ENCODE measurements at places on chromosomes 12 and 14.

- peak; percentile 26 for DNase-seq
Observed at GRCh38 chr14:77707355-77707723, 484 bp downstream of the ALKBH1 start.

- no peak for DNase-seq
Observed at GRCh38 chr12:46134205-46134811, 134.5 kb downstream of the SLC38A1 start.

GRCh38 chr14:70726651-70727375 is 82.5 kb downstream of the MAP3K9 start:
- DNase-seq: no peak

- no peak for DNase-seq
Observed at GRCh38 chr12:116302166-116303058, 24.9 kb upstream of the MED13L start.

DNA sequence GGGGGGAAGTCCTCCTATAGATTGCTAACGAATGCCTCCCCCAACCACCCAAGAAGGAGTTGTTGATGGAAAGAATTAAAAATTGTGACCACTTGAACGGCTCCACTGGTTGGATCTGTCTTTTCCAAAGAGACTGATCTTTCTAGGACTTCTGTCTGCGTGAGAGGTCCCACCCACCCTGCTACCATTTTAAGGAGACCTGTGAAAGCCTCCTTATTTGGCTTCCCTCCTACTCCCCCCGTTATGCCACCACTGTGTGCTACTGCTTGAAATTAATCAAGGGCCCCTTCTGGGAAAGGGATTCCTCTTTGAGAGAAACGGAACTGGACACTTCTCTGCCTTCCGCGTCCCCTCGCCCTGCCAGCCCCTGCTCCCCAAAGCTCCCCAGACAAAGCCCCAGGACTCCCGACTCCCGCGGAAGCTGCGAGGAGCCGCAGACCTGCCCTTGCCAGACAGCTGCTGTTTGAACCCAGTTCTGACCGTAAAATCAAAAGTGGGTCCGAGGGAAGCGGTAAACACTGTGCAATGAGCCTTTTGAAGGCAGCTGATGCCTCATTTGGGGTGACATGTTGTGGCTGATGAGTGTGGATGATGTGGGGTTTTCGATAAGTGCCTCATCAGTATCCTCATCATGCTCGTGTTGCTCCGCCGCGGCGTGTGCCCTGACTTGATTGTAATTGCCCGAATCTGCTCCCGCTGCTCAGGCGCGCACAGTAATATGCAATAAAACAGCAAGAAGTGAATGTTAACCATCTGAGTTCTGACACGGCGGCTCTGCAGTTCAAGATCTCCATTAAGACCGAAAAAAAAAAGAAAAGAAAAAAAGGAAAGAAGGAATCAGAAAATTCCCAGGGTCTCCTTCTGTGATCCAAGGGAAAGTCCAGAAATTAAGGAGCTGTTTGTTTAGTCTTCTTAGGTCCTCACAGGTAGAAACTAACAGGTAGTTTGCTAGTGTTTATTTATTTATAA is 48.2 kb downstream of the MBIP start:
- DNase-seq: no peak

GRCh38 chr14:45070215-45070614 is 13.7 kb upstream of the PRPF39 start:
- DNase-seq: no peak

DNA sequence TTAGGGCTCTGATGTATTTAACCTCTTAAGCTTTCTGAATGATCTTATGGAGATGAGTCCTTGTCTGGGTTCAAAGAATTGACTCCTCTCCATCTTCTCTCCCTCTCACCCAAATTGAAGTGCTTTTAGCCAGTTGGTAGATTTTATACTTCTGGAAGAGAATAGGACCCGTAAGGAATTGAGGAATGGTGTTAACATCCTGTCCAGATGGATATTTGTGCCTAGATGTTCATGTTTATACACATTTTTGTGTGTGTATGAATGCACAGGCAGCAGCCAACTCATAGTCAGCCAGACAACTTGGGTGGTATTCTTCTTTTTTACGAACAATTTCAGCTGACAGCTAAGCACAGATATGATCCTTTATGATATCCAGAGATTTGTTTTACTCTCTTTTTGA is 449.6 kb upstream of the RGS6 start:
- DNase-seq: no peak

DNA sequence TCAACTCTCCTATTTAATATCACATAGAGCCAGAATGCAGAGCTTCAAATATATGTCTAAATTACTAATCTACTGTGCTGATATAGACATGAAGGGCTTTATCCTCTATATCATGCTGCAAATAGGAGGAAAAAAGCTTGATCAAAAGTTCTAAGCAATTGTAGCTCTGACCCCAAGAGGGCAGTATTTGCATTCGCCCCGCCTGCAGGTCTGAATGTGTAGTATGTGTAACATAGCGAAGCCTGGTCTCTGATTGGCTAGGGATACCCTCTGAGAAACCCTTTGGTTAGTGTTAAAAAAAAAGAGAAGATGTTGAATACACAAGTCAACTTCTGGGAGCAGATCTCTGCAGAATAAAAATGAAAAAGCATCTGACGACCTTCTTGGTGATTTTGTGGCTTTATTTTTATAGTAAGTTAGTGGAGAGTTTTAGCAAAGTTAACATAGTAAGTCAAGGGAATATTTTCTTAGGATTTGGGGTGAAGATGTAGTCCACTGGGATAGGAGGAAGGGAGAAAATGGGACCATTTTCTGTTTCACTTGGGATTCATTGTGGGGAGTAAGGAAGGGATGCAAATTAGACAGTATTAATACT is 151.6 kb upstream of the OR4E1 start:
- no peak for DNase-seq

DNA sequence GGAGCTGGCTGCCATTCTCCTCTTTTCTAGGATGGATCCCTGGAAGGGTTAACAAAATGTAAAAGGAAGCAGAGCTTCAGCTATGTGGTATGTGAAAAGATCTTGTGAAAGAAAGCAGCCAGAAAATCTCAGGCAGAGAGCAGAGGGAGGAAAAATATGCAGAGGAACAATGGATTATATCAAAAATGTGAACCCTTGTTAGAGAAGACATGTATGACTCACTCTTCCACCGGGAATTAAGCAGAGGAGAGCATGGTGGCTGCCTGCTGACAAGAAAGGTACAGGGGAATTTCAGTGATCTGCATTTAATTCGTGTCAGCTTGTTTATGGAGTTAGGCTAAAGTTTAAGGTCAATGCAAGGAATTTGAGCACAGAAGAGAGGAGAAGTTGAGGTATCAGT is 46.3 kb downstream of the KCNA1 start:
- DNase-seq: no peak

- DNase-seq: no peak
Observed at GRCh38 chr14:22888662-22889061, 5.6 kb downstream of the REM2 start.

- DNase-seq: no peak
Observed at GRCh38 chr12:70581208-70581607, 56.0 kb downstream of the PTPRB start.

GRCh38 chr14:54366736-54367735 is 29.8 kb upstream of the CDKN3 start:
- DNase-seq: peak; percentile 50

DNA sequence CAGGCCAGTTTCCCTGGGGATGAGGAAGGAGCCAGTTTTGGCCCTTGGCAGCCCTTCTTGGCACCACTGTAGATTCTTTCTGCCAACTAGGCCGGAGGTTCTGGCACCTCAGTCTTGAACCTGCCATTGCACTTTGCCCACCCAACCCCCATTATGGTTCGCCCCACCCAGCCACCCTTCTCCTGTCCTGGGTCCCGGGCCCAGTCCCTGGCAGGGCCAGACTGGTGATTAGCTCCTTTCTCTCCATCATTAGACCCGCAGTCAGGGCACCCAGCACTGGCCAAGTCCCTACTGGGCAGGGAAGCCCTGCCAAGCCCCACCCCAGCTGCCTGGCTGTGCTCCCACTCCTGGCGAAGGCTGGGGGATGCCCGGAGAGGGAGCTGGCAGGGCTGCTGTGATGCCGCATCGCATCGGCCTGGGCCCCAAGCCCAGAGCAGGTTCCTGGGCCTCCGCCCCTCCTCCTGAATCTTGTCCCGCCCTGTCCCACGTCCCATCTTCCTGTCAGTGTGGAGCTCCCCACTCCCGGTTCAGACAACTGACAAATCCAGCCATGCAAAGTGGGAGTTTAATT is 9.8 kb downstream of the FAM222A start:
- DNase-seq: peak; percentile 75

GRCh38 chr12:2682296-2683251 is 112.2 kb upstream of the FKBP4 start:
- DNase-seq: peak; percentile 48

GRCh38 chr12:107405436-107405835 is 280.2 kb upstream of the PWP1 start:
- no peak for DNase-seq

DNA sequence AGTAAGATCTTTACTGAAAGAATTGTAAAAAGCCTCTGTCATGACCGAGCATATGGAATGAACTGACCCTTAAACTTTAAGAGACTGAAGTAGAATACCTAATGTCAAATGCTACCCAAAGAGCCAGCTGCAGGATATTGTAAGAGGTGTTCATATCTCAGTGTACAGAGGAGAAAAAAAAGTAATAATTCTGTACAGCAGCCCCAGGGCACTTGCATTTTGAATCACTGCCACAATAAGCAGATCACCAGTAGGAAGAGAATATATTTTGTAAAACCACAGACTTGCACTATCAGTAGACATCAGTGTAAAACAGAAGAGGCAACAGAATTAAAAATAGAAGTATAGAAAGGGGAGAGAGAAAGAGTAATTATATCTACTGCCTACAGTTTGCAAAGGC is 162.6 kb downstream of the PPFIA2 start:
- no peak for DNase-seq

- no peak for DNase-seq
Observed at GRCh38 chr12:21543151-21543550, 17.1 kb downstream of the SPX start.

GRCh38 chr14:95701846-95702221 is 12.1 kb downstream of the TCL1A start:
- no peak for DNase-seq

GRCh38 chr14:100836311-100836805 is 10.4 kb downstream of the MEG3 start:
- no peak for DNase-seq

DNA sequence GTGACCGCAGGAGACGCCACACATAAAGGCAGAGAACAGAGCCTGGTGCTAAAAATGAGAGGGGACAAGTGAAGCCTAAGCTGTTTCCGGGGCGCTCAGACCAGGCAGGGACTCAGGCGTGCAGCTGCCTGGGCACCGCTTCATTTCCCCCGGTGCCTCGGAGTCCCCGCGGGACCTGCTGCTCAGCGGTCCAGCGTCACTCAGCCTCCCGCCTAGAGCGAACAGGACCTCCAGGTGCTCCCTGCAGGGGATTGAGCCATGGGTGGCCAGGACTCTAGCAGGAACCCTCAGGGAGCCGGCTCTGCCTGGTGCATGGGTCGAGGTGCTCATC is 31.0 kb downstream of the CCDC85C start:
- DNase-seq: no peak

- no peak for DNase-seq
Observed at GRCh38 chr12:22238211-22238610, 96.3 kb downstream of the ST8SIA1 start.

DNA sequence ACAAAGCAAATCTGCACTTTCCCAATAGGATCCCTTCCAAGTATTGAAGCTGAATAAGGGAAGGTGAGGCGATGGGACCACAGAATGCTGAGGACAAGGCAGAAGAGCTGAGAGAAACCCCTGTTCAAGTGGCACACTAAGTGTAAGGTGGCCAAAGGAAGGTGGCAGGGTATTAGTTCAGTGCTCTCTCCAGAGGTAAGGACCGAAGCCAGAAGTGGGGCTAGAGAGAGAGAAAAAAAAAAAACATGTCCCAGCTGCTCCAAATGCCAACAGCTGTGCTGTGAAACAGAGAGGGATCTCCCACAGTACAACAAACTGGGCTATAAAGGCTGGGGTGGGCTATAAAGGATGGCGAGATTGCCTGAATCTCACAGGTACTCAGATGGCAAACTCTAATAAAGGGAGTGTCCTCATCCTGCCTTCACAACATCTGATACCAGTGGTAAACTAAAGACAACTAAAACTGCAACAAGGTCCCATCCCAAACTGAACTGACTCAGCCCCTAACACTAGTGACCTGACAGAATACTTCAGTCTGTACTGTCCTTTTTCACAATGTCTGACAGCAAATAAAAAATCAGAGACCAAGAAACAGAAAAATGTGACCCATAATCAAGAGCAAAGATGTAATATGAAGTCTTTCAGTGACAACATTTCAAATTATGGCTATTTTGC is 47.9 kb downstream of the CDK17 start:
- no peak for DNase-seq

- no peak for DNase-seq
Observed at GRCh38 chr12:15751741-15752140, 37.4 kb downstream of the EPS8 start.

- DNase-seq: no peak
Observed at GRCh38 chr12:1587927-1588574, 6.3 kb downstream of the FBXL14 start.

DNA sequence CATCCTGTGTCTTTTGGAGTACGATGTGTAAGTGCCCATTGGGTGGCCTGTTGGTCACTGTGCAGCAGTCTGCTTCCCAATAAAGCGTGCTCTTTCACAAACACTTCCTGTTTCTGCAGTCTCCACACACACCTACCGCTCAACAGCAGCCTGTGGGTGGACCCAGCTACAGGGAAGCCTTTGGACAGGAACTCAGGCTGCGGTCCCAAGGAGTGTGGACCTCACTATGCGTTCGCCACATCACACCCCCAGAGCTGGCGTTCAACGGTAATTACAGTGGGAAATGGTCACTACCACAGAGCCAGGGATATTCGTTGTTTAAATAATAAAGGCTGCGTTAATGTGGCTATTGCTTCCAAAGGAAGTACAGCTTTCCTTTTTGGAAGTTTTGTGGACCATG is 16.2 kb downstream of the PSMC1 start:
- no peak for DNase-seq

DNA sequence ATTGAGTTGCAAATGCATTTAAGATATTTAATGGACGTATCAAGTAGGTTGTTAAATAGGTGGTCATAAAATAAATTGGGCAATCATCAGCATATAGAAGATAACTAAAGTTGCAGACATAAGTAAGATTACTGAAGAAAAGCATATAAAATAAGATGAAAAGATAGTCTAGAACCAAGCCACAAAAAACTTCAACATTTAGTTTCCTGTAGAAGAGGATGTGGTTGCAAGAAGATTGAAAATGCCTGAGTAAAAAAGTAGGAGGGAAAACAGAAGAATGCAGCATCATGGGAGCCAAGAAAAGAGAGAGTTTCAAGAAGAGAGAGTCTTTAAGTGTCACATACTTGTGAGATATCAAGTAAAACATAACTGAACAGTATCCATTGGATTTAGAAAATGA is 17.6 kb upstream of the SLC16A7 start:
- DNase-seq: no peak

Measured in femur (tissue), 1 donor.